Ammon's horn (tissue), 1 donor: ENCODE measurements at places on chromosomes 13 and 19.

DNA sequence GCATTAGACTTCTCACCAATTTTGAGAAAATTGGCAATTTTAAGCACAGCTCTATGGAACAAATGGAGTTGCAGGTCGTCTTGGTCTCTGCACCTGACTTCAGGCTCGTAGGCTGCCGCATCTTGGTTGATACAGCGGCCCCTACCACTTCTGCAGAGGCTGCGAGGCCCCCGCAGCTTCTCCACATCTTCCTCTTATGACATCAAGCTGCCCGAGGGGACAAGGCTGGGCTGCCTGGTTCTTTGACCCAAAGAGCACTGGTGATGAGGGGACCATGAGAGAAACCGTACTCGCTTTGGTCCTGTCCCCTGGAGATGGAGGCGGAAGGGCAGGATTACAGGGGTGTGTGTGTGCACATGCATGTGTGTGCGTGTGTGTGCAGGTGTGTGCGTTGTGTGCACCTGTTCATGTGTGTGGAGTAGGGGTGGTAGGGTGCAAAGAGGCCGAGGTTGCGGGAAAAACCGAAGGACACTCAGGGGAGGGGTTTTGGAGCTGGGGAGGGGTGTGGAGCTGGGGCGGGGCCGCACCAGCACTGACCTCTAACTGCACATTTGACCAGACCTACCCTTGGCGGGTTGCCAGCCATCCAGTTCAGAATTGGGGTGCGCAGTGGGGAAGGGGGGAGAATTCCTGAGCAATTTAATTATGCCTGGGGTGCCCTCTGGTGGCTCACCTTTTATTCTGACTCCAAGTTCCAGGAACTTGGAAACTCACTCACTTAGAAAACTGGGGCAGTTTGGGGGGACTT is 65.1 kb upstream of the ARHGEF7 start:
- DNase-seq: peak; percentile 41

DNA sequence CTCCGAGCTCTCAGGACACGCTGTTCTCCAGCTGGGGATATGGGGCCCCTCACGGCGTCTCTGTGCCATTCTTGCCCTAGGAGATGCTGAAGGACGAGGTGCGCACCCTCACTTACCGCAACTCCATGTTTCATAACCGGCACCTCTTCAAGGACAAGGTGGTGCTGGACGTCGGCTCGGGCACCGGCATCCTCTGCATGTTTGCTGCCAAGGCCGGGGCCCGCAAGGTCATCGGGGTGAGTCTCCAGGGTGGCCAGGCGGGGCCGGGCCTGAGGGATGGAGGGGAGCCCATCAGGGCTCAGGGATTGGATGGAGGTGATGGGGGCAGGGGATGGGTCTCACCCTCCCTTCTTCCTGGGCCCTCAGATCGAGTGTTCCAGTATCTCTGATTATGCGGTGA is 4.8 kb downstream of the PRMT1 start:
- DNase-seq: no peak

- peak; percentile 67 for DNase-seq
Measured at GRCh38 chr13:111203736-111204389, 88.8 kb downstream of the ARHGEF7 start.

GRCh38 chr19:30105727-30106126 is 163.7 kb downstream of the URI1 start:
- no peak for DNase-seq

DNA sequence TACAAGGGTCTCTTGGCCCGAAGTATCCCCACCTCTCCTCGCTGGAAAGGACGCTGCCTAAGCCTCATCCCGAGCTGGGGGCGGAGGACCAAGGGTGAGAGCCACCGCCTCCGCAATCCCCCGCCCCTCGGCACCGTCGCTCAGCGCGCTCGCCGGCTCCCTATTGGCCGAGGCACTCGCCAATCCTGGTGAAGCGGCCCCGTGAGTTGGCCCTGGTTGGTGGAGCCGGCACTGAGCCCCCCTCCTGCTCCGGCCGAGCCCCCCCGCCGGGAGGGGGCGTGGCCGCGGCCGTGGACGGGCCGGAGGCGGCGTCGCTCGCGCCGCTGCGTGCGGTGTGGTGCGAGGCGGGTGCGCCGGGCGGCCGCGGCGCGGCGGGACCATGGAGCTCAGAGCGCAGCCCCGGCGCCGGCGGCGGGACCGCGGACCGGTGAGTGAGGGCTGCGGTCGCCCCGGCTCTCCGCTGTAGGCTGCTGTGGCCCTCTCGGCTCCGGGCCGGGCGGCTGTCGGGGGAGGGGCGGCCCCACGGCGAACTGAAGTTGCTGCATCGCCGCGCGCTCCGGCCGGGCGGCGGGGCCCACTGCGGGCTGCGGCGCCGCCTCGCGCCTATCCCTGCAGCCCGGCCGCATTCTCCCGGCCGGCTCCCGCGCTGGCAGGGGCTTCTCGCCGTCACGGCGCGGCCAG is at the start of gene WASF3:
Gene WASF3 (plus strand): TSS at position 291 of the 681 bp plus-strand sequence. CDS start 84,588 bp downstream, outside the sequence.
- DNase-seq: peak; percentile 97

DNA sequence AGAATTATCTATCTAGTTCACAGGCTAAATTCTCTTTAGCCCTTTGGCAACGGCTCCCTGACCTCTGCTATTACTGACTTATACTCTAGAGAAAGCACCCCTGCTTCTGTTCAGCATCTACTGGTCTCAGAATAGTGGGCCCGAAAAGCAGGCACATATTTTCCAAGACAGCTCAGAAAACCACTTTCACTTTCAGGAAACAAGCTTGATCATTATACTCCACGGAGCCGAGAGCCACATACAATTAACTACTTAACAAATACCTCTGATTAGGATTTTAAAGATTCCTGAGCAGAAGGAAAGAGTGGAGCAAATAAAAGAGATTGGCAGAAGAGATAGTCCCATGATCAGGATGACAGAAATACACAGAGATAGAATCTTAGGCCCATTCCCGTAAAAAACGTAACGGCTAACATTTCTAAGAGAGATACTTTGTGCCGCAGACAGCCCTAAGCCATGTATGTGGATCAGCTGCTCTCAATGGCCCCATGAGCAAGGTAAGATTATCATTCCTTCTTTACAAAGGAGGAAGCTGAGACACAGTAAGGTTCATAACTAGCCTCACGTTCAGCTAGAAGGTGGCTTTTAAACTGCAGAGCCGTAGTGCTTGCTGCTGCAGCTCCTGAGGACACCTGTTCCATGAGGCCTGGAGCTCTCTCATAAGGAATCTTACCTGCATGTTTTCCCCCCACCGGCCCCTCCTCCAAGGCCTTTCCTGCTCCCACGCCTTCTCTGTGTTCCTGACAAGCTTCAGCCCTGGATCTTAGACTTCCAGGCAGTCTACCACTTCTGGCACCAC is 227.2 kb downstream of the FOXO1 start:
- no peak for DNase-seq

GRCh38 chr19:743168-743687 is 7.7 kb upstream of the MISP start:
- no peak for DNase-seq

- DNase-seq: peak; percentile 7
Measured at GRCh38 chr13:84400706-84401105, 518.4 kb upstream of the SLITRK1 start.
